Activated naive CD8-positive, alpha-beta T cell treated with anti-CD3 and anti-CD28 coated beads, Interleukin-2, amount 50 U/mL, for 24 hours (primary cell): ENCODE measurements at places on chromosomes 6 and 20.

DNA sequence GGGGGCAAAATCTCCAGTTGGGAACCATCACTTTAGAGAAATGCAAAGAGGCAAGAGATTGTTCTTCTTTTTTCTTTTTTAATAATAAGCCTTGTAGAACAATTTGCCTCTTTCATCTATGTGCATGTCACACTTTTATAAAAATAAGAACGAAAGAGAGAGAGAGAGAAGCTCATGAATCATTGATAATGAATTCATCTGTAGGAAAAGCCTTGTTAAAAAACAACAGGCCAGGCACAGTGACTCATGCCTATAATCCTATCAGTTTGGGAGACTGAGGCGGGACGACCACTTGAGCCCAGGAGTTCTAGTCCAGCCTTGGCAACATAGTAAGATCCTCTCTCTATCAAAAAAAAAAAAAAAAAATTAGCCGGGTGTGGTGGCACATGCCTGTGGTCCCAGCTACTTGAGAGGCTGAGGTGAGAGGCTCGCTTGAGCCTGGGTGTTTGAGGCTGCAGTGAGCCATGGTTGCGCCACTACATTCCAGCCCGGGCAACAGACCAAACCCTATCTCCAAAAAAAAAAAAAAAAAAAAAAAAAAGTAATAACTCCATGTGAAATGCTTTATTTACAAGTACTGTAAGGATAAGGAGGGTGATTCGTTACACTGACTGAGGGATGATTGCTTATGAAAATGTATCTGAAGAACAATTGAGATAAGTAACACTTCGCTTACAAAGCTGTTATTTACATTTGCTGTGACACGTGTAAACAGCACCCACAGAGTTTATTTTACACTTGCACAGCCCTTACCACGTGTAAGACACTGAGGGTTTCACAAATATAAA lies 6.0 kb downstream of the CCN5 start:
- no peak for DNase-seq

DNA sequence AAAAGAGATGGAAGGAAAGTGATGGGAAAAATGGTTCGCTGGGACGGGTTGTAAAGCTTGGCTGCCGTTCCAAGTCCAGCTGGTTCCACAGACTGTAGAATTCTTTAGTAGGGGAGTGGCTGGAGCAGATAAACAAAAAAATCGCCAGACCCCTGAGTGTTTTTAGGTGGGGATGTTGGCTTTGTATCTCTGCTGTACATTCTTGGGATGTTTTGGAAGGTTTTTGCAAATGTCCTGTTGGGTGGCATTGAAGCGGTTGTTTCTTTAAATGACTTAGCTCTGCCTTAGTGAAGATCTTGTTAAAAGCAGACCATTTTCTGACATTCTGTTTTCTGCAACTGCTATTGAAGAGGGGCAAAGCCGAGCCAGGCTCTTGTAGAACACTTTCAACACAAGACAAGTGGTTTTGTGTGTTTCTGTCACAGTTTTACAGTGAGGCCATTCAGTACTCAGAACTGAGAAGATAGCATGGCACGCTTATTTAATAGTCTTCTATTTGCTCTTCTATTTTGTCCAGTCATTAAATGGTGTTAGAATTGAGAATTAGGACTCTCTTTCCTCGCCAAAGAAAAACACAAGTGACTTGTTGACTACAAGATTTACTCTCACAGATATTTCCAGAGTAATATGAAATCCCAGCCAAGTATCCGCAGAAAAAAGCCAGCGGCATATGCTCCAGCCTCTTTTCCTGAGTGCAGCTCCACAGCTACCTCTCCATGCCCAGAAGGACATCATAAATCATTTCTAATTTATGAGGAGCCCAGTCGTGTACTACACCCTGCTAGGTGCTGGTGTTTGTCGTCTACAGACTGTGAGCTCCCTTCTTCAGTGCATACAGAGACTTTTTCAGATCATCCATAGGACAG lies 65.8 kb downstream of the PHACTR2 start:
- DNase-seq = no peak

- DNase-seq = no peak
These were observed 160.5 kb downstream of the ADGRG6 start for GRCh38 chr6:142462260-142462659.

GRCh38 chr6:15823838-15824414 lies 161.1 kb upstream of the DTNBP1 start:
- DNase-seq = no peak

GRCh38 chr6:27922949-27923348 lies 10.8 kb upstream of the OR2B2 start:
- DNase-seq = no peak

DNA sequence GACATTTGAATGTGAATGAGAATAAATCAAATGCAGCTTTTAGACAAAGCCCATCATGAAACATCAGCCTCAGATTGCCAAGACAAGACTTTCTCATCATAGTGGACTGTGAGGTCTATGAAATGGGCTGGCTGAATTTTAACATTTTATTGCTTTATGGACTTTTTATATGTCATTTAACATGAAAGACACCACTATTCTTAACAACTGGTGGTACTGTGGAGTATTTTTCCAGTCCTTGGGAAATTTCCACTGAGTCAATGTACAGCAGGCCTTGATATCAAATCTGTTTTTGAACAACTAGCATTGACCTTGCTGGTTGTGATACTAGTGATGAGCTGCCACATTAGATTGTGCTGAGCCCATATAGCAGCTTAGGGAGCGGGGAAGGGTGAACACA lies 326.6 kb upstream of the CITED2 start:
- DNase-seq = no peak
